ENCODE measurements at places on chromosomes 12 and 14. TPM values are rescaled to one million over a fixed set of nuclear protein-coding genes. Genes with fewer than 3 reads are reported as not detected.

- DNase-seq, result no peak
- no peak overlapping the region for H3K4me3 ChIP-seq
- no peaks in the 10 kb centered on the region for H3K27me3 ChIP-seq
- H3K36me3 ChIP-seq, result no peaks in the 10 kb centered on the region
- H3K27ac ChIP-seq, result no peak overlapping the region
Observed at GRCh38 chr12:77995436-77996167, 164.9 kb downstream of the NAV3 start.

DNA sequence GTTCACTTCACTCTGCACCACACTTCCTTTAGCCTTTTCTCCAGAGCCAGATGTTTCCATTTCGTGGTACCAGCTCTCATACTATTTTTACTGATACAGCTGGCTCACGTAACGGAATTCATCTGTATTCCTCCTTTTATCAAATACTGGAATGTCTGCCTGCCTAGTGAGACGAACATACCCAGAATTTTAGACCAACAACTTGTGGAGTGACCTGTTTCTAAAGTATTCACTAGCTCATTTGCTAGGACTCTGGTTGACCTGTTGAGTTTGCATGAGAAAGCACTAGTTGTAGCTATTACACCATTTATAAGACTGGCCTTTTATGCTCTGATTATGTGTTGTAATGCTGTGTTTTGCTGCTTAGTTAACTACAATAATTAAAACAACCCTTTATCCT, 22.6 kb downstream of the KCNA5 start:
- no peak overlapping the region for H3K4me3 ChIP-seq
- no peaks in the 10 kb centered on the region for H3K36me3 ChIP-seq
- no peak for DNase-seq
- no peak overlapping the region for H3K27ac ChIP-seq
- H3K27me3 ChIP-seq, result no peaks in the 10 kb centered on the region

GRCh38 chr12:31724557-31724956, 4.3 kb downstream of the AMN1 start:
- no peak overlapping the region for H3K27ac ChIP-seq
- no peak overlapping the region for H3K4me3 ChIP-seq
- H3K4me1 ChIP-seq, result peaks cover 1% of the 10 kb centered on the region

DNA sequence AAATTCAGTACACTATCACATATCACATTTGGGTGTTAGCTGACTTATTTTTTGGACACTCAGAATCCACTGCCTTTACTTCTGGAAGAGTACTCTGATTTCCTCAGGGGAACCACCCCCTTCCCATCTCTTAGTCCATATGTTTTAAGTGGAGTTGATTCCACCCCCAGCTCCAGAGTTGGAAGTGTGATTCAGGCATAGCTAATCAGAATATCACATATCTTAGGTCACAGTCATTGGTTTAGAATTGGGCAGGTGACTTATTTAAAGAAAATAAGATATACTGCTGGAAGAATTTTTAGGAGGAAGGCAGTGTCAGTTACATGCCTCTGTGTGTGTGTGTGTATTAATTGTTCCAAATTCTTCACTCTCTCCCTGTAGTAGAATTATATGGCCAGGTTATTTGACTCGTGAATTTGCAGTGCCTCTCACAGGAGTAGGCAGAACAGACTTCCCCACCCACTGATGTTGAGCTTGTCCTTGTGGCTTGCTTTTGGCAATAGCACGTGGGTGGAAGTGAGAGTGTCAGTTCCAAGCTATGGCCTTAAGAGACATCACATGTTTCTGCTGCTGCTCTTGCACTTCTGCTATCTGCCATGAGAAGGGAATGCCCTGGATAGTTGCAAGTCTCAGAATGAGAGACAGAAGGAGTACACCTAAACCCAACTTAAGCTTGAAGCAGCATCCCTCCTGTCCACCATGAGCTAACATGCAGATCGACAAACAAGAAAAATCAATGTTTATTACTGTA, 6.4 kb upstream of the GAS2L3 start:
- H3K4me3 ChIP-seq, result no peak overlapping the region
- no peaks in the 10 kb centered on the region for H3K27me3 ChIP-seq
- H3K4me1 ChIP-seq, result no peaks in the 10 kb centered on the region
- no peak overlapping the region for H3K27ac ChIP-seq
- H3K36me3 ChIP-seq, result no peaks in the 10 kb centered on the region

DNA sequence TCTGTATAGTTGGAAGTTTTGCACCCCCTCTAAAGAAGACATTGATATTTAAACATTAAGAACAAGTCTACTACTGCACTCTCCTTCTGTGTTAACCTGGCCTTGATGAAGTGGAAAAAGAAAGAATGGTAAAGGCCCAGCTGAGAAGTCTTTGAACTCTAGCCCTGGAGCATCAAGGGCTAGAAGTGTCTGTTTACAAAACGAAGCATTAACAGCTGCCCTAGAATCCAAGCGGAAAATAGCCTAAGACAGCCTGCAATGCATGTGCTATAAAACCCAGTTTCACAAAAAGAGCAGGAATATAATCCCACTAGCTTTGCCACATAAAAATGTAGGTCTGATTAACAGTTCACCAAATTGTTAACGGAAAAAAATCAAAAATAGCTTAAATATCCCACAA, 60.5 kb downstream of the NUMB start:
- H3K27ac ChIP-seq, result no peak overlapping the region
- peaks cover 22% of the 10 kb centered on the region for H3K4me1 ChIP-seq
- no peaks in the 10 kb centered on the region for H3K27me3 ChIP-seq
- H3K4me3 ChIP-seq, result no peak overlapping the region

DNA sequence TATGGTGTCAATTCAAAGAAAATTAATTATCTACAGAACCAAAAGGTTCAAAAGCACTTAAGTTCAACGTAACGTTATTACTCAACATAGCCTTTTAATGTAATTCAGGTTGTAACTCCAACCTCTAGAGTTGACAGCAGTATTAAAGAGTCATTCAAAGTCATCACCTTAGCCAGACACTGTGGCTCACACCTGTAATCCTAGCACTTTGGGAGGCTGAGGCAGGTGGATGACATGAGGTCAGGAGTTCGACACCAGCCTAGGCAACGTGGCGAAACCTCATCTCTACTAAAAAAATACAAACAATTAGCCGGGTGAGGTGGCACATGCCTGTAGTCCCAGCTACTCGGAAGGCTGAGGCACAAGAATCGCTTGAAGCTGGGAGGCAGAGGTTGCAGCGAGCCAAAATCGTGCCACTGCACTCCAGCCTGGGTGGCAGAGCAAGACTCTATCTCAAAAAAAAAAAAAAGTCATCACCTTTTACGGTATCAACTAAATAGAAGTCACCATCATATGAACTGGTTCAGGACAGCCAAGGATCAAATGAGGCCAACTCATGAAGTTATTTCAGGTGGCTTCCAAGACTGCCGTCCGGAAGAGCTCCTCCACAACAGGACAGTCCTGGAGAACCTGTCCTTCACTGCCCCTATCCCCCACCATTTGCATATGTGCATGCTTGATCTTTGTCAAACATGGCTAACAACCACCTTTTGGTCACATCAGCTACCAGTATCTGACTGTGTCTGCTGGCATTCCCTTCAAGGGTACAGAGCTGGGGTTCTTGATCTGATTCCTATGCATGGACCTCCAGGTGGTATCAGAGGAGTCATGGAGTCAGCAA, 4.2 kb downstream of the PPTC7 start:
- no peaks in the 10 kb centered on the region for H3K36me3 ChIP-seq
- H3K27me3 ChIP-seq, result no peaks in the 10 kb centered on the region
- no peak for DNase-seq
- peak overlapping the region; percentile 77 for H3K27ac ChIP-seq
- no peak overlapping the region for H3K4me3 ChIP-seq

DNA sequence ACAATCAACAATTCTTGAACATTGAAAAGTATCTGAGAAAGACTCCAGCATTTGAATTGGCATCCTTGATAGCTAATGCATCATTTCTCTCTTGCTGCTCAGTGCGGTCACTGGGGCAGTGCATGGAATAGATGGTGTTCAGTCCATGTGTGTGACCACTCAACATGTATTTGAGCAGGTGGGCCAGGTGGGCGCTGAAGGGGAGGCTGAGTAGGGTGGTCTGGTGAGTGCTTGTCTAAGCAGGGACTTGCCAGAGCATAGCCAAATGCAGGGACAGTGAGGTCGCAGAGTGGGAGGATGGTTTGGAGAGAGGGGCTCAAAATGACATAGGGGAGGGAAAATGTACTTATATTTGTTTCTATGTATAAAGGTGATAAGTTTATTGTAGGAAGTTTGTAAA, 409.0 kb downstream of the TMEM121 start:
- no peak overlapping the region for H3K4me3 ChIP-seq
- no peaks in the 10 kb centered on the region for H3K27me3 ChIP-seq
- no peak overlapping the region for H3K27ac ChIP-seq
- no peaks in the 10 kb centered on the region for H3K4me1 ChIP-seq
- DNase-seq, result peak; percentile 36
- H3K36me3 ChIP-seq, result no peaks in the 10 kb centered on the region

DNA sequence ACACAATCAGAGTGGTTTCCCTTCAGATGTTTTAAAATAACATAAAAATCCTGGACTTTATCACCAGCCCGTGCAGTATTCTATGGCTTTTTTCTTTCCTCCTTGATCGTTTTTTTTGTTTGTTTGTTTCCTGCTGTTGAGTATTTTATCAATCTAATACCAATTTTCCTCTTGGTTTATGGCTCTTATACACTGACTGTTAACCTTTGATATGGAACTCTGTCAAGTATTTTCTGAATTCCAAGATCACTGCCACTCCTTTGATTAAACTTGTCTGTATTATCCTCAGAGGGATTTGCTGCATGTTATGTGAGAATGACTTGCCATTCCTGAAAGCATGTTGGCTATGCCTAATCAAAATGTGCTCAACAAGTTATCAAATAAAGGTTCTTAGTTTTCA, 88.4 kb downstream of the PELI2 start:
- H3K36me3 ChIP-seq, result no peaks in the 10 kb centered on the region
- H3K27ac ChIP-seq, result no peak overlapping the region
- H3K4me1 ChIP-seq, result no peaks in the 10 kb centered on the region
- H3K27me3 ChIP-seq, result no peaks in the 10 kb centered on the region

Gene TMPRSS12
- not detected for total RNA-seq
